Stimulated activated CD8-positive, alpha-beta memory T cell treated with anti-CD3 and anti-CD28 coated beads, Interleukin-12 subunit alpha, Interleukin-12 subunit beta, amount 100 ng/mL, for 4 hours (primary cell): ENCODE measurements at places on chromosomes 3 and 15.

DNA sequence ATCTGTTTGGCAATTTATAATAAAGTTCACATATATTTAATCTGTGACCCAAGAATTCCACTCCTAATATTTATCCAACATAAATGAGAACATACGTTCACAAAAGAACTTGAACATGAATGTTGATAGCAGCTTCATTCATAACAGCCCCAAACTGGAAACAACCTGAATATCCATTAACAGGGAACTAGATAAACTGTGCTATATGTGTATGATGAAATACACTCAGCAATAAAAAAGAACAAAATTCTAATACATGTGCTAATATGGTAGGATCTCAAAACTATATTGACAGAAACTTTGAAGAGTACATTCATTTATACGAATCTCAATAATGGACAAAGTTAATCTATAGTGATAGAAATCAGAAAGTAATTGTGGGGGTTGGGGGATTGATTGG, 5.1 kb upstream of the BHLHE40 start:
- no peak for DNase-seq

GRCh38 chr15:49190586-49190985, 20.5 kb downstream of the GALK2 start:
- no peak for DNase-seq

DNA sequence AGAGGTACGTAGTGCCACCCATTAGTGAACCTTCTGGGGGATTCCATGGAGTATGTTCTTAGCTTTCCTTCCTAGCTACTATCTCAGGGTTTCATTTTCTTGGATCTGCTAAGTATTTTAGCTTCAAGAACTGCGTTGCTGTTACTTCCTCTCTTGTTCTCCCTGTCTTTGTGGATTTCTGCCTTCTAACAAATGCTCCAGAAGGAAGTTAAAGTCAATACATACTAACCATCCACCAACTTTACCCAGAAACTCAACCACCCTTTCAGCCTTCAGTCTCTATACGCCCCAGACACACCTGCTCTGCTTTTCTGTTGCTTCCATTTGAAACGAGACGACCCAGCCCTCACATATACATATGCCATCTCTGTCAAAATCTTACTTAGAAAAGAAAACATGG, 2.4 kb upstream of the KLF13 start:
- no peak for DNase-seq

DNA sequence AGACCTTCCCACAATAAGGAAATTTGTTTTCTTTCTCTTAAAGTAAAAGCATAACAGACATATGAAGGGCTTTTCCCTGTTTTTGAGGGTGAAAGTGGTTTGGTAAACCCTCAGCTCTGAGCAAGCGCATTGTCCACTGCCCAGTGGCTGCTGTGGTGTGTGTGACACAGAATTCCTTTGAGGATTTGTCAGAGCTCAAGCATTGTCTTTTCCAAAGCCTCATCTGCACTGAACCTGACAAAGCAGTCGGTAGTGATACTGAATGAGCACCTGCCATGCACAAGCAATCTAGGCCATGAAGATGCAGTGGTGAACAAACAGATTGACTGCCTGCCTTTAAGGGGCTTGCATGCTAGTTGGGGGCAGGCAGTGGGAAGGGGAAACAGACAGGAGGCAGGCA, 128.3 kb downstream of the PLCL2 start:
- DNase-seq, result no peak

DNA sequence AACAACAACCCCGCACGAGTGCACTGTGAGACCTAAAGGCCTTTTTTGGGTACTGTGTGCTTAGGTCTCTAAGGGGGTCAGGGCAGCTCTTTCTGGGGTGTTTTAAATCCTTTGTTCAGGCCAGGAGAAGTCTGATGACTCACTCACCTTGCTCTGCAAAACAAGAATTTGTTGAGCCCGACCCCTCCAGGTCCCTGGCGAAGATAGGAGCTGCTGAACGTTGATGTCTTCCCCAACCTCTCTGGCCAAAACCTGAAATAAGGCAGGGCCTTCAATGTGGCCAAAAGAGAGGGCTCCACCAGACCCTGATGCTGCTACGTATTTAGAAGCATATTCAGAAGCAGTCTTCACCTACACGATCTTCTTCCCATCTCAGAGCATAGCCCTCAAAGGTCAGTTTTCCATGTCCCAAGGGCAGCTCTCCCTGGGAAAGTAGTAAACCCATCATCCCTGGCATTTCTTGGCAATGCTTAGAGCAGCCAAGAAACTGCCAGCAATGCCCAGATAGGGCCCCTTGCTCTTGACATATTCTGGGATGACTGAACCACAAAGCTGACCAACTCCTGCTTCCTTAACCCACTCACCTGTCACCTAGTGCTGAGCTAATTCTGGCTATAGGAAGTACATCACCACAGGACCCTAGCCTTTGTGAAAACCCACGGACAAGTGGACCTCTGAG, 27.1 kb downstream of the CCDC13 start:
- no peak for DNase-seq

GRCh38 chr3:112379020-112379690, 46.2 kb downstream of the CD200 start:
- DNase-seq, result no peak
